ENCODE measurements at places on chromosomes 6 and 20.
A peak's percentile ranks its signal among the peaks of the same experiment; 100 is the strongest.

DNA sequence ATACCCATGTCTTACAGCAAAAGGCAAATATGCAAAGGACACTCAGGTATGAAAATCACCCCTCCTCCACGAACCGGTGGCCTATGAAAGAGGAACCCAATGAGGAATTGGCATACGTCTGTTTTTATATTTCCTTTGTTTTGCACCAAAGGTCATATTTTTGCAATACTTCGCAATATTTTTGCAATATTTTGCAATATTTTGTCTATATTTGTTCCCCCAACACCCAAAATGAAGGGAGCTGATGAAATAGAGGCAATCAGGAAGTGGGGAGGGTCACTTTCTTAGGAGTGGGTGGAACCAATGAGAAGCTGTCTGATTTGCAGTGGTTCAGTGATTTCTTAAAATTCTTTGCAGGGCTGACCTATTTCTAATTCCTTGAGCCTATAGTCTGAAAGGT is 296.8 kb upstream of the TSHZ2 start:
- no peak for DNase-seq

- no peak for DNase-seq
These were observed 13.0 kb downstream of the ALDH8A1 start for GRCh38 chr6:134936931-134937330.

GRCh38 chr6:80029470-80029869 is 25.0 kb downstream of the TTK start:
- no peak for DNase-seq

GRCh38 chr20:25380945-25381614 is 9.6 kb downstream of the ABHD12 start:
- DNase-seq: no peak

DNA sequence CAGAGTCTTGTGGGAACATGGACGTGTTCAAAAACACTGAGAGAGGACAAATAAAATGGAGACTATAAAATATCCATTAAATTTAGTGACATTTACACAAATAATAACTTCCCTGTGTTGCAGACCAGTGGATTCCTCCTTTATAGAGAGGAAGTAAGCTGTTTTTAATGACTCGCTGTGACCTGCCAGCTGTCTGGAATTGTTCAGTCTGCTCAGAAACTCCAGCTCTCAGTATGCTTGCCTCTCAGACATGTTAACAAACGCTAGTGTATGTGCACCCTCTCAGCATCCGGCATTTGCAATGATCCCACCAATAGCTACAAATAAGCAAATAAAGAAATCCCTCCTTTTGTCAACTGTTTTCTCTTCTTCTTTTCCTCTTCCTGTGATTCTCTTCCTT is 158.0 kb upstream of the TCF21 start:
- no peak for DNase-seq

DNA sequence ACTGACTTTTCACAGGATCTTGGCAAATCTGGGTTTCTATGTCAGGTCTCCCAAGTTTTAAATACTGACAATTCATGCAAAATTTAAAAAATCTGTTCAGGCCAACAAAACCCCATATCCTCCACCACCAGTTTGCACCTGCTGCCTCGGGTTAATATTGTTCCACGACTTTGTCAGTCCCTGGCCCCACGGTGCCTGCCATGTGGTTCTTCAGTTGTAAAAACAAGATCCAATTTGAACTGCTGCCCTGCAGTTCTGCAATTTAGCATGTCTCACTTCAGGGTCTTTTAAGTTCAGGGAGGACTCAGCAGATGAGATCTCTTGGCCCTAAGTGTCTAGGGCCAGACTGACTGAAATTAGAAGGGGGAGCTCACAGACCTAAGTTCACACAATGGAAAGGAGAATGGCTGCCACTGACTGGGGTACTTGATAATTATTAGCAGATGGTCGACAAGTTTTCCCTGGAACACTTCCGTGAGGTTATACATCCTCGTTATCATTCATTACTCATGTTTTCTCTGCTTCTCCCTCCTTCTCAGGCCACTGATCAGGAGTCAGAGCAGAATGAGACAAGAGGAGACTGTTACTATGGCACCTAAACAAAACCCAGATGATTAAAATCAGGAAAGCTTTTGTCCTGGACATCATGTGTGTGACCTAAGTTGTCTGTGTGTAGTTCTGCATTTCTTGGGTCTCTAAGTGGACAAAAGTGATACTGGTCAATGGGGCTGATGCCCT is 223.6 kb downstream of the KIF16B start:
- DNase-seq: no peak

DNA sequence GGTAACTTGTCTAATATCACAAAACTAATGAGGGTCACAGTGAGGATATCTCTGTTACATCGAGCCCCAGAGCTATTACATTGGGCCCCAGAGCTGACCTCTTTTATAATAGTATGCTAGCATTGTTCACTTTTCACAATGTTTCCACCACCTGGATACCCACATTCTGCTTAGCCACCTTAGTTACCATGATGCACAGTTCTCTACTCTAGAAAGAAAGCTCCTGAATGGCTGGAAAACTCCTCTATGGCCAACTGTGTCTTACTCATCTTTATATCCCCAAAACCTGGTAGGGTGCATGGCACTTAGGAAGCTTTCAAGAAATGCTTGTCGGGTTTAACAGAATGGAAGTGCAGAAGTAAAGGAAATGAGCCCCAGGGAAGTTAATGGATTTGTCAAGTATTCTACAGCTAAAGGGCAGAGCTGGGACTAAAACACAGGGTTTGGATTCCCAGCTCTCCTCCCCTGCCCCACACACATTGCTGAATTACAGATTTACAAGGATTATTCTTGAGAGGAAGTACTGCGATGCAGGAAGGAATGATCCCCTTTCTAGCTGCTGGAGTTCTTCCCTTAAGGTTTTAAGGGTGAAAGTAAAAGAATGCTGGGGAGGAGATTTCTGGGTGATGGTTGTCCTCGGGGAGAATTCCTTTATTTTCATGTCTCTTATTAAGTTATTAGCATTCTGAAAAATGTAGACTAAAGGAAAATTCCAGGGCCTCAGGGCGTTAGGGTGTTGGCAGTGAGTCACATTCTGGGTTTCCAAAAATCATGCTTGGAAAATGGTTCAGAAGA is 16.1 kb upstream of the HINT3 start:
- no peak for DNase-seq

DNA sequence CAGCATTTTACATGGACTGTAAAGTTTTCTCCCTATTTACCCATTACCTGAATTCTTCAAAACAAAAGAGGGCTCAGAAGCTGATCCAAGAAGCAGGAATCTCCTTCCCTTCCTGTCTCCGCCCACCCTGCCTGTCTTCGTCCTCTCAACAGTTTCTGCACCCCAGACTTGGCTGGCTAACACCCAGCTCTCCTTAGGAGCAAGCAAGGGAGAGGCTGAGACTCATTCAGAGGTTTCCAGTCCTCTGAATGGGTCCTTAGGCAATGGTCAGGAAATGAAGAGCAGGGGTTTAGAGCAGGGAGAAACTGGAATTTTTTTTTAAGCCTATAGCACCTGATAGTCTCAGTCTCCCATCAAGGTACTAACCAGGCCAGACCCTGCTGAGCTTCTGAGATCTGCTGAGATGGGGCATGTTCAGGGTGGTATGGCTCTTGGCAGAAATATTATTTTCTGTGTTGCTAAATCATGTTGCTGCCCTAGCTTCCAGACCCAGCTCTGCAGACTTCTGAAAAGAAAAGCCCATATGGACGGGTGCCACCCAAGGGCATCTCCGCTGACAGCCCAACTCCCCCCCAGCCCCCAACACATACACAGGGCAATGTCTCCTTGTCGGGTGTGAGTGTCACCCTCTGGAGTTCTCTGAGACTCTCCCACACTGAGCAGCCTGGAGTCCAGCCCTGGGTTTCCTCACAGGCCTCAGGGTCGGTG is 74.6 kb upstream of the CD93 start:
- no peak for DNase-seq

GRCh38 chr6:138196122-138196738 is 22.1 kb downstream of the PBOV1 start:
- DNase-seq: no peak

GRCh38 chr6:170433163-170434116 is 119.7 kb downstream of the PSMB1 start:
- DNase-seq: no peak

DNA sequence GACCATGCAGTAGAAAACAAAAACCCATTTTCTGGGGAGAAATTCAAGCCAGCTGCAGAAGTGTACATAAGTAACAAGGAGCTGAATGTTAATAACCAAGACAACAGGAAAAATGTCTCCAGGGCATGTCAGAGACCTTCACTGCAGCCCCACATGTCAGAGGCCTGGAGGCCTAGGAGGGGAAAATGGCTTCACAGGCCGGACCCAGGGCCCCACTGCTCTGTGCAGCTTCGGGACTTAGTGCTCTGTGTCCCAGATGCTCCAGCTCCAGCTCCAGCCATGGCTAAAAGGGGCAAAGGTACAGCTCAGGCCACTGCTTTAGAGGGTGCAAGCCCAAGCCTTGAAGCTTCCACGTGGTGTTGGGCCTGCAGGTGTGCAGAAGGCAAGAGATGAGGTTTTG is 43.6 kb downstream of the HACE1 start:
- no peak for DNase-seq

DNA sequence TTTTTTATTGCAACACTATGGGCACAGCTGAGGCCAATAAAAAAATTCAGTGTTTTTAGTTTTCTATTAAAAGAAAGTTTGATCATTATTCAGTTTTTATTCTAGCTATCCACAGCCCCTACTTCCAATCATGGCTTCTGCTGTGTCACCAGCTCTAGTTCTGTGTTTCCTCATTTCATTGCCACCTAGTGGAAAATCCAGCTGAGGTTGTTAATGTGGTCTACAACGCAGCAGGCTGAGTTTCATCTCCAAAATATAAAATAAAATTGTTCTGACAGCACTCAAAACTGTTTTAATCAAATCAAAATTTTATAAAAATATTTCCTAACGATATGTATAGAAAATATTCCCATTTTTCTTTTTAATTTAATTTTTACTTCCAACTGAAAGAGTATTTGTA is 13.6 kb downstream of the COL9A1 start:
- no peak for DNase-seq

DNA sequence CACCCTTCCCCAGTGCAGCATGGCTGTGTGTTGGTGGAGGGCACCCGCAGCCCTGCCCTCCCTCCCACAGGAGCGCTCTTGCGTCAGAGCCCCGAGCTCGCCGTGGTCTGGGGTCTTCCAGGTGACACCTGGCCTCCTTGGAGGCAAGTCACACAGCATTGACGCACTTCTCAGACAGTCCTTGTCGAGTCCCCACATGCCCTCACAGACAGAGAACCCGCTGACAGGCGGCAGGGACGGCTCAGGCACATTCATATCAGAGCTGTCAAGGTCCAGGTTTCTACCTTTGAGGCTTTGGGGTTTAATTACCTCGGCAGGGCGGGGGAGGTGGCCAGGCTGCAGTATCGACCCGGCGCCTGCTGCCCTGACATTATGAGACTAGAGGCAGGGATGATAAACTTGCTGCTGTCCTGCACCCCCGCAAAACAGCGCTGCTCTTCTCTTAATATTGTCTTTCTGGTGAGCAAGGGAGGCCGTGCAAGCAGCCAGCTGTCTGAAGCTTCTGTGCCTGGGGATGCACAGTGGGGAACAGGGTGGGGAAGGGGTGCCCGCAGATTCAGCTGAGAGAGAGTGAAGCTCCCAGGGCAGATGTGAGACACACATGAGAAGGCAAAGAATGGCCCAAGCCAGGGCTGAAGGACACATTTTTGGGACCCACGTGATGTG is 4.7 kb downstream of the NPEPL1 start:
- no peak for DNase-seq

DNA sequence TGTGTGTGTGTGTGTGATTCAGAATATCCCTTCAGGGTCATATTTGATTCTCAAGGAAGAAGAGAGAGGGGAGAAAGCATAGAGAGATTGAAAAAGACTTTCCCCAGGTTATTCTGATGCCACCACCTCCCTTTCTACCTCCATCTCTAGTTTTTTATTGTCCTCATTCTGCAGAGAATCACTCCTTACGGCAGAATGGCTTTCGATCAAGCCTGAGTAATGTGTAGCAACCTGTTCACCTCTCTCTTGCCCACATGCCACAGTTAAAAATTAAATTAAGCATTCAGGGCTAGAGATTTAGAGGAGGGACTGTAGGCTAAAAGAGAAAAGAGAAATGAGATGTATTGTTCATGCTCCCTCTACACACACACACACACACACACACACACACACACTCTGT is 18.1 kb downstream of the KLHL32 start:
- DNase-seq: no peak

GRCh38 chr6:148364056-148364824 is 21.6 kb downstream of the SASH1 start:
- no peak for DNase-seq

- DNase-seq: no peak
These were observed 155.6 kb downstream of the ZFP64 start for GRCh38 chr20:52035977-52036376.

DNA sequence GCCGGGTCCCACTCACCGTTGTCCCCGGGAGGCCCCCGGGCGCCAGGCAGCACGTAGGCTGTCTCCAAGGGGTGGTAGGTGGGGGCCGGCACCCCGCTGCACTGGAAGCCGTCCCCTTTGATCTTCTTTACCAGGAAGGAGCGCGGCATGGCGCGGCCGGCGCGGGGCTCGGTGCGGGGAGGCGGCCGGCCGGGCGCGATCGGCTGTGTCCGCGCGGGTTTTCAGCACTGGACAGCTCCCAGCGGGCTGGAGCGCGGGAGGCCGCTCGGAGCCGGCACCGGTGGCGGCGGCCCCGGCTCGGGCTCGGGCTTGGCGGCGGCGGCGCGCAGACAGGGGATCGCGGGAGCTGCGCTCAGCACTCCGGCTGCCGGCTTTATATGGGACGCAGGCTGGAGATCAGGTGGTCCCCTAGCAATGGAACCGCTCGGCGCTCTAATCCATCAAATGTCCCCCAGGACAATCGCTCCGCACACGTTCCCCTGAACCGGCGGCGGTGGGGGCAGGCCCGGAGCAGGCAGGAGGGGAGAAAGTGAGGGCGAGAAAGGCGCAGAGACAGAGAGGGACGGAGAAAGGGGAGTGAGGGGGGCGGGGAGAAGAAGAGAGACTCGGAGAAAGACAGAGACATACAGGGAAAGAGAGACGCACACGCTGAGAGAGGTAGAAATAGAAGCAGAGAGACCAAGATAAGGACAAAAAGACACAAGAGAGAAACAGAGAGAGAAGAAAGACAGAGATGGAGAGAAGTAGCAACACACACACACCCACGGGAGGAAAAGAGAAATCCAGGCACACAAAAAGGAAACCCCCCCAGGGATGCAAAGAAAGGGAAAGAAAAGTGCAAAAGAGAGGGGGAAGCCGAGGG is at the start of gene SCRT2:
TSS of gene SCRT2 (minus strand) at position 350 of the 862 bp plus-strand sequence. CDS start at position 149, 201 bp downstream.
- DNase-seq: peak; percentile 14

DNA sequence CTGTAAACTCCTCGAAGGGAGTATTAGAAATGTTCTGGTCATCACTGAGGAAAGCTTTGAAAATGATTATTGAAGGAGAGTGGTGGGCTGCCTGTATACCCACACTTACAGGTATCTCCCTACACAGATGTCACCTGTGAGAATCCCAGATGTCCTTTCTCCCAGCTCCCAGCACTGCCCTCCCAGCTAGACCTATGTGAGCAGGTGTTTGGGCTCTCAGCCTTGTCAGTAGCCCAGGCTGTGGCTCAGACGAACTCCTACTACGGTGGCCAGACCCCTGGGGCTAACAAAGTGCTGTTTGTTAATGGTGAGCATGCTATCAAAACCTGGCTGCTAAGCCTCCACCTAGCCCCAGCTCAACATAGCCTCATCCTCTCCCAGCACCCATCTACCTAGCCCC is 7.1 kb downstream of the PRSS16 start:
- DNase-seq: no peak
